ENCODE measurements at places on chromosomes 6 and 20. TPM values are rescaled to one million over a fixed set of nuclear protein-coding genes. Genes with fewer than 3 reads are reported as not detected.

Gene MUCL3
- total RNA-seq: not detected

Gene DEFB124
- not detected for total RNA-seq

Gene MAFB
- 0.65 TPM for total RNA-seq

Gene CD93
- total RNA-seq: under 0.01 TPM
